Progenitor cell of endocrine pancreas (in vitro differentiated cells): ENCODE measurements at places on chromosomes 11 and 22. TPM values are rescaled to one million over a fixed set of nuclear protein-coding genes. Genes with fewer than 3 reads are reported as not detected.

DNA sequence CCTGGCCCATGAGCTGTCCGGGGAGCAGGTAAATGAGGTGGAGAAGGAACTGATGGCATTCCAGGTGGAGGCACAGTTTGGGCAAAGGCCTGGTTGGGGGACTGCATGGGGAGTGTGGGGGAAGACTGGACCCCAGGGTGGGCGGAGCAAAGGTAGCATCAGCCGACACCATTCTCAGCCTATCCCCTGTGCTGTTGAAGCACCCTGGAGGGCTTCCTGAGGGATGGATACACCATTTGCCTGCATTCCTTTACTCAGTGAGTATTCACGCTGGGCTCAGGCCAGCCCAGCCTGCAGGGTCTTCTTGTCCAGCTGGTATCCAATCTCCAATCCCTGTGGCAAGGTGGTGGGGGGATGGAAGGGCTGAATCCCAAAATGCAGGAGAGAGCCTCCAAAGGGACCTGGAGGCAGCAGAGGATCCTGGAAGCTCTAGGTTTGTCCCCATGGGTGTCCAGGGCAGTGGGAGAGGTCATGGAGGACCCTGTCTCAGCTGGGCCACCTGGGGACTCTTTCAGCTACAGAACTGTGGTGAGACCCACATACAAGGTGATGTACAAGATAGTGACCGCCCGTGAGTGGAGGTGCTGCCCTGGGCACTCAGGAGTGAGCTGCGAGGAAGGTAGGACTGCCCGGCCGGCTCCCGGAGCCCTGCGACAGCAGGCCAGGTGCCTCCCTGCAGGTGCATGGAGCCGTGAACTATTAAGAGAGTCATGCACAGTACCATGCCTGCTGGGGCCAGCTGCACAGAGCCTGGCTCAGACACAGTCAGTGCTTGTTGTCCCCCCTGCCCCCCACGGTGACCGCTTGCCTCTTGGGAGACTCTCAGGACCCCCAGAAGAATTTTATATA lies 9.5 kb downstream of the EMID1 start:
- no peaks in the 10 kb centered on the region for H3K27me3 ChIP-seq
- H3K36me3 ChIP-seq: no peaks in the 10 kb centered on the region
- no peak for DNase-seq
- H3K4me3 ChIP-seq: no peak overlapping the region

DNA sequence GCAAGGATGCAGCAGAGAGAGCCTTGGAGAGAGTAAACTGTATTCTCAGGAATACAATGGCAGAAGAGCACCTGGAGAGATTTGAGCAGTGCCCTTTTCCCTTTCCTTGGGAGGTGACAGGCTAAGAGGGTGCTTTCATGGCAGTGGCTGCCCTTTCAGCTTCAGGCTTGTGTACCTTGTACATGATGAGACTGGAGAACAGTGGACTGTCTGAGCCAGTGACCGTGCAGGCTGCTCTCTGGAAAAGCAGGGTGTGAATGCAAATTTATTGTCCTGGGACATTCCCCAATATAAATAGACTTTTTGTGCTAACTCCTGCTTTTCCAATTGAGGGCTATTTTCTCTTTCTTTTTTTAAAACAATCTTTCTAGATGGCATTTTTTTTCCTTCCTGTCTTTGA lies 99.3 kb downstream of the TRIM44 start:
- peaks cover 16% of the 10 kb centered on the region for H3K36me3 ChIP-seq
- H3K4me3 ChIP-seq: no peak overlapping the region
- no peak overlapping the region for H3K27ac ChIP-seq
- no peak for DNase-seq

GRCh38 chr11:10201343-10201742 lies 92.7 kb downstream of the SBF2 start:
- H3K36me3 ChIP-seq: peaks cover 12% of the 10 kb centered on the region
- no peak for DNase-seq
- H3K27me3 ChIP-seq: no peaks in the 10 kb centered on the region
- no peak overlapping the region for H3K4me3 ChIP-seq
- H3K27ac ChIP-seq: no peak overlapping the region
- H3K4me1 ChIP-seq: peaks cover 1% of the 10 kb centered on the region

Gene OR5A1
- not detected in 2 replicates for total RNA-seq

DNA sequence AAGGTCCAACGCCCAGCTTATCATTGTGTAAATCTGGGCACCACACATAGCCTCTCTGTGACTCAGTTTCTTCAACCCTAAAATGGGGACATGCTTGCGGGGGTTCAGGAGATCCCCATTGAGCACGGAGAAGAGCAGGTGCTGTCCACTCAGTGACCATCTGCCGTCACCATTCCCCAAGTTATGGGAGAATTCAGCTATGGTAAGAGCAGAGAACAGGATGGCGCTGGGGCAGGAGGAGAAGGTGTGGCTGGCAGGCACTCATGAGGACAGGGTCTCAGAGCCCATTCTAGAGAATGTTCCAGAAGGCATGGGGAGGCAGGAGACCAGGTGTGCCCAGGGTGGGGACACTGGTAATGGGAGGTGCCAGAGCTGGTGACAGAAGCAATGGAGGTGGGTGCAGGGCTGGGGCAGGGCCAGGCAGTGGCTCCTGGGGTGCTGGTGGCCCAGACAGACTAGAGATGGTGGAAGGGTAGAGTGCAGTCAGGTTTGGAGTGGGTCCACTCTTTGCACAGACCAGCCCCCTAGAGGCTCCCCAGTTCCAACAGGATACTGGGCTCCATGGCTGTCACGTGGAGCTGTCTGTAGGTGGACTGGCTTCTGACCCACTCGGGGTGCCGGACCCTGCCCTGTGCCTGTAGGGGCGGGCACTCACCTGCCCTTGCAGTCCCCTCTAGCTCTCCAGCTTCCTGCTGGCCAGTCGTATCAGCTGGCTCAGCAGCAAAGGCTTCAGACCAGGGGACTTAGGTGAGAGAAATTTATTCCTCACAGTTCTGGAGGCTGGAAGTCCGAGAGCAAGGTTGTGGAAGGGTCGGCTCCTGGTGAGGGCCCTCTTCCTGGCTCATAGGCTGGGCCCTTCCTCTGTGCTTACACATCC lies 84.7 kb downstream of the CDKN1C start:
- H3K27ac ChIP-seq: no peak overlapping the region
- H3K27me3 ChIP-seq: peaks cover 37% of the 10 kb centered on the region
- H3K4me1 ChIP-seq: no peaks in the 10 kb centered on the region

DNA sequence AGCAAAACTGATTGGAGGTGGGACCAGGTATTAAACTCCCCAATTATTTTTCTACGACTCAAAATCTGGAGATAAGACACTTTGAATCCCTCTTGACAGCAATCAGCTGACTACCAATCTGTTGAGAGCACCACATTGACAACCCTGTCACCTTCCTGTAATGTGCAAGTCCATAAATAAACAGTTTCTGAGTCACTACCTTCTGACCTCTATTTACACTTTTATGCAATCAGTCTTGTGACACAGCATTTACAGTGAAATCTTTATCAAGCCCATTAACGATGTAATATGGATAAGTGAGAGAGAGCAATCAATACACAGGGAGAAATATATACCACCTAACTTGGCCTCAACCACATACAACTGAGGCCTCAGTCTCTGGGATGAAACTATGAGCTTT lies 283.7 kb upstream of the ANO5 start:
- no peaks in the 10 kb centered on the region for H3K36me3 ChIP-seq
- no peak overlapping the region for H3K27ac ChIP-seq
- no peak overlapping the region for H3K4me3 ChIP-seq
- H3K27me3 ChIP-seq: no peaks in the 10 kb centered on the region

DNA sequence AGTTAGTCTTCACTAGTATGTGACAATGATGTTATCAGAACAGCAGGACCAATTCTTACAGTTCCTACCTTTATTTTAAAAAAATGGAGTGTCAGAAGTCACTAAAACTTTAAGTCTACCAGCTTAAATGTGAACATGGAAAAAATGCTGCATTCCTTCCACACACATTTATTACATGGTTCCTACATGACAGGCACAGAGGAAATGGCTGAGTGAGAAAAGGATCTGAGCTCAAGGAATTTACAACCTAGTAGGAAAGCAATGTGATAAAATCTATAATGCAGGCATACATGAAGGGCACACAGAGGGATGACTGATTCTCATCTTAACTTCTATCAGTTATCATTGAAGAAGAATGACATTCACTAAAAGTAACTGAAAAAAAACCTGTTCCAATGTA lies 23.0 kb downstream of the CLDN25 start:
- H3K36me3 ChIP-seq: peaks cover 25% of the 10 kb centered on the region
- no peak for DNase-seq
- H3K4me3 ChIP-seq: no peak overlapping the region
- no peaks in the 10 kb centered on the region for H3K4me1 ChIP-seq

GRCh38 chr11:17747131-17747955 lies 12.8 kb downstream of the KCNC1 start:
- peaks cover 8% of the 10 kb centered on the region for H3K4me1 ChIP-seq
- H3K27me3 ChIP-seq: peaks cover 42% of the 10 kb centered on the region
- no peaks in the 10 kb centered on the region for H3K36me3 ChIP-seq
- DNase-seq: no peak

GRCh38 chr11:71321433-71322191 lies 69.2 kb upstream of the SHANK2 start:
- no peak overlapping the region for H3K4me3 ChIP-seq
- peaks cover 15% of the 10 kb centered on the region for H3K27me3 ChIP-seq
- no peaks in the 10 kb centered on the region for H3K4me1 ChIP-seq
- no peak overlapping the region for H3K27ac ChIP-seq
- DNase-seq: no peak

DNA sequence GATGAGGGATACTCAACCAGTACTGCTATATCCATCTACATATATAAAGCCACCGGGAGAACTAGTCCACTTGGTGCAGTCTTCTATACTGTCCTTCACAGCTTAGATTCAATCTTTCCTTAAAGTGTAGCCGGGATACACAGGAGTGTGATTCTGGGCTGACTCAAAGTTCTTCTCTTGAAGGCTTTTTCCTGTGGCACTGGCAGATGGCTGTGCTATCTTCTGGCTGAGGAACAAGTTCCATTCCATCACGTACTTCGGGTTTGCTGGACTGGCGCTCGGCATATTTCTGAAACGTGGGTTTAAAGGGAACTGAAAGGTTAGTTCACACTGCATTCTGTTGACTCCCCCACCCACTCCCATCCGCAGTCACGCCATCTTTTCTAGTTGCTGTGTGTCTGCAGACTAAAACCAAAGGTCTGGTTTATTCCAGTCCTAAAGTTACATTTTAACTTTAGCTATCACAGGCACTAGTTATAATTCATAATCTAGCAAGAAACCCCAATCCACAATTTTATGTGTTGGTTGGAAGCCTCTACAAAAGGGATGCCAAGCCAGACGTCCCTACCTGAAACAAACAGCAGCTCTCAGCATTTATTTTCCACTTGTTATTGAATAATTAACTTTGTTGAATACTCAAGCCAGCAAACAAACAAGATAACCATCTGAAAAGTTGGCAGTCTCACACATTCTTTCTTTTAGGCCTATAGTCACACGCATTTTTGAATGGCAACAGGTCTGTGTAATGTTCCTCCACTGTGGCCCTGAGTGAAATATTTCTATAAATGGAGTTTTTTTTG lies 7.5 kb upstream of the C11orf65 start:
- DNase-seq: no peak
- H3K27ac ChIP-seq: no peak overlapping the region
- H3K4me1 ChIP-seq: peaks cover 7% of the 10 kb centered on the region
- H3K4me3 ChIP-seq: no peak overlapping the region
- H3K27me3 ChIP-seq: no peaks in the 10 kb centered on the region

DNA sequence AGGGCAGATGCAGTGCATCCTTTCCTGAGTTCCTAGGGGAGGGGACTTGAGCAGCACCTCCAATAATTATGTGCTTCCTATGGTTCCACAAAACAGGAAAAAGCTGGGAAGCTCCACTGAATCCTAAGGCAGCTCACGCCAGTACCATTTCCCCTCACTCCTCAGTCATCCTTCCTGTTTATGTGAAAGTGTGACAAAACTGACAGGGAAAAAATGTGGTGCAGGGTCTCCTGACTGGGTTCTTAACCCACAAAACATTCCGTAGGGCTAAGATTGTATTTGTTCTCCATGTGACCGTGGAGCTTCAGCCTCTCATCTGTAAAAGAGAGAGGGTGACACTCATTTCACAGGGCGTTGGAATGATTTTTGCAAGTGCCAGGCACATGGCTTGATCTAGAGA lies 12.2 kb upstream of the LYVE1 start:
- H3K27ac ChIP-seq: no peak overlapping the region
- no peaks in the 10 kb centered on the region for H3K4me1 ChIP-seq
- no peaks in the 10 kb centered on the region for H3K36me3 ChIP-seq
- peaks cover 4% of the 10 kb centered on the region for H3K27me3 ChIP-seq
